ENCODE measurements at places on chromosomes 2 and 18.

GRCh38 chr2:149221898-149222297 lies 108.5 kb upstream of the LYPD6 start:
- no peak for DNase-seq

GRCh38 chr2:224286923-224287322 lies 115.0 kb downstream of the FAM124B start:
- no peak for DNase-seq

DNA sequence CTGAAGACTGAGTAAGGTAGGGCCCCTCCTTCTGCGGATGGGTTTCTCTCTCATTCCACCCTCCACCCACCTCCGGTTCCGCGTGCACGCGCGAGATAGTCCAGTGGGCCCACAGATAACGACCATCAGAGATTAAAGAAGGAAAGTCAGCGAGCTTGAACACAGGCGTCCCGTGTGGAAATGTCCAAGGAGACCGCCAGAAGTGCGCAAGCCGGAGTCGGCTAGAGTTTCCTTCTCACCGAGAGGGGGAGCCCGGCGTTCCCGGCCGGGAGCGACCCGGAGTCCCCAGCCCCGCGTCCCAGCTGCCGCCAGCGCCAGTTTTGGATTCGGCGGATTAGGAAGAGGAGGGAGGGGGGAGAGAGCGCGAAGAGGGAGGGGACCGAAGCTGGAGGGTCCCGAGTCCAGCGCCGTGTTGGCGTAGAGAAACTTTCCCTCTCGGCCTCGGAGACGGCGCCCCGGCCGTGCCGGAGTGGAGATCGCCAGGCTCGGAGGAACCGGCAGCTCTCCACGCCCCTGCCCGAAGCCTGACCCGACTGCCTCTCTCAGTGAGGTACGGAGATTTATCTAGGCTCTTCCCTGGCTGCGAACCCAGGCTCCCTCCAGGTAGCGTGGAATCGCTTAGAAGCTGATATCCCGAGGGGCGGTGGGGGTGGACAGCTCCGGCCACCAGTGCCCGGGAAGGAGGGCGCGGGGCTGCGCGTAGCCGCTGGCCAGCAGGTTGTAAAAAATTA lies at the start of gene GULP1:
TSS of gene GULP1 (plus strand) at position 258 of the 731 bp plus-strand sequence. CDS start 185,829 bp downstream, outside the sequence.
- peak; percentile 71 for DNase-seq

- no peak for DNase-seq
These were observed 4.4 kb downstream of the KLHL41 start for GRCh38 chr2:169513926-169514325.

- DNase-seq: peak; percentile 82
These were observed 164.3 kb downstream of the LTBP1 start for GRCh38 chr2:33111002-33111446.

- DNase-seq: no peak
These were observed 203.8 kb downstream of the TNS1 start for GRCh38 chr2:217798743-217799562.

GRCh38 chr2:46719487-46719886 lies 196.1 kb downstream of the MCFD2 start:
- DNase-seq: peak; percentile 86

GRCh38 chr2:45836316-45836715 lies 184.8 kb downstream of the PRKCE start:
- DNase-seq: no peak

GRCh38 chr2:29744976-29745375 lies 176.4 kb downstream of the ALK start:
- DNase-seq: no peak

GRCh38 chr2:226773291-226773690 lies 26.3 kb downstream of the IRS1 start:
- no peak for DNase-seq

DNA sequence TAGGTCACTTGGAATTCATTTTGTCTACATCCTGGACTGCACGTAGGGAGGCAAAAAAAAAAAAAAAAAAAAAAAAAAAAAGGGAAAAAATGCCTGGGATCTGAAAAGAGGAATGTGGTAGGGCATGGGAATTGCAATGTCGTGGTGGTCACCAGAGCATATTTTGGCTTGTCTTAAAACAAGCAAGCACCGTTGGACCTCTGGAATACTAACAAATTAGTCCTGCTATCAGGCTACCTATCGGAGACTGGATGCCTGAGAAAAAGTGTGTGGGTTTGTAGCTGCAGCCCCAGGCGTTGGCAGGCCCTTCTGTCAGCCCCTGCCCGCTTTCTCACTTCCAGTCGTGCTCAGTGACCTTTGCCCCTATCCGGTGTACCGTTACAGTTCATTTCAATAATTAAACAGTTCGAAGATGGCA lies 588.5 kb upstream of the ZEB2 start:
- no peak for DNase-seq

GRCh38 chr2:36027616-36028015 lies 328.0 kb upstream of the CRIM1 start:
- DNase-seq: no peak

DNA sequence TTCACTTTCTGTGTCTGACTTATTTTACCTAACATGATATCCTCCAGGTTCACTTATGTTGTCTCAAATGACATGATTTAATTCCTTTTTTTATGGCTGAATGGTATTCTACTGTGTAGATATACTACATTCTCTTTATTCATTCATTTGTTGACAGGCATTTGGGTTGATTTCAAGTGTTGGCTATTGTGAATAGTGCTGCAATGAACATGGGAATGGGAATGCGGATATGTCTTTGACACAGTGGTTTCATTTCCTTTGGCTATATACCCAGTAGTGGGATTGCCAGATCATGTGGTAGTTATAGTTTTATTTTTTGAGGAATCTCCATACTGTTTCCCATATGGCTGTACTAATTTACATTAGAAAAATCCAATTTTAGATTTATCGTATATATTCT lies 195.4 kb upstream of the KLHL14 start:
- peak; percentile 37 for DNase-seq

- DNase-seq: peak; percentile 47
These were observed 2.8 kb downstream of the IRS1 start for GRCh38 chr2:226796840-226797288.

DNA sequence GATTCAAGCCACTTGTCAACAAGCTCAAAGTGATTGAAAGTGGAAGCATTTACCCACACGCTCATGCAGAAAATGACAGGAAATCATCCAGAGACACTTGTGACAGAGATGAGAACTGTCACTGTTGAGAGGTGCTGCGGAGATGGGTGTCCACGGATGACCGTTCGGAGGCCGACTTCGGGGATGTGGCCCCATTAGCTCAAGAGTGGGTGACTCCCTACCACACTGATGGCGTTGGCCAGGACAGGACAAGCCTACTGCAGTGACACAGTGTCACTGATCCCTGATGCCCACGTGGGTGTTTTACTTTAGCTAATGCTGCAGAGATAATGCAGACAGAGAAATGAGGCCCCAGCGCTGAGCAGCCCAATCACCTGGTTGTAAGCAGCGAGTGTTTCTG lies 81.5 kb upstream of the YWHAQ start:
- no peak for DNase-seq

DNA sequence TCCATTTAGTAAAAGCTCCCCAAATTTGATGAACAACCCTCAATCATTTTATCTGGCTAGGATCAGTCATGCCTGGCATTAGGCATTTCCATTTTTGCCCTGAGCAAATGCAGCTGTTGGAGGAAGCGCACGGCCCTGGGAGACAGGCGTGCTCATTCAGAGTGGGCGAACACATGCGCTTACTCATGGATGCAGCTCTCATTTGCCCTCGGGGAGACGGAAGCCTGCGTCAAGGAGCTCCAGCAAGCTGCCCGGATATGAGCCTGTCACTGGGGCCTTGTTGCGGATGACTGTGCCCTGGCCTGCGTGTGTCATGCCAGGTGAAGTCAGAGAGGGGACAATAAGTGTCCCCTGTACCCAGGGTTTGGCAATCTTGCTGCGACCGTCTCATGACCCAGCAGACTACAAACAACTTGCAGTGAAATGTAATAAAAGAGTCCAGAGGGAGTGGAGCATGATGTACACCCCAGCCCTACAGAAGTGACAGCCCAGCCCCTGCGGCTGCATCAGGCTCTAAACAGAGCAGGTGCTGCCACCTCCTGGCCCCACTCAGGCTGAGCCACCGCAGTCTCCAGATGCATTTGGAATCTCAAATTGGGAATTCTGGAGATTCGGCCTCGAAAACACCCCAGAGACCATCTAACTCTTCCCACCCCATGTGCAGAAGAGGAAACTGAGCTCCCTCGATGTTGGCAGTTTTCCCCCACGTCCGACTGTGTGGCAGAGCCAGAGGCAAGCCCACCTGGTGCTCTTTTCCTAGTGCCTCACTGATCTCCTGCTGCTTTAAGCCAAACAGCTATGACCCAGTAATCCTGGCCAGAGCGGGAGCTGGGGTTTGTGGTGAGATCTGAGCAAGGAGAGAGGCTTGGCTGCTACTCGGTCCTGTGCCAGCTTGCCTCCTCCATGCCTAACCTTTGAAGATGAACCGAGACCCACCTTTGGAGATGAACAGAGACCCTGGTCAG lies 105.0 kb upstream of the ALK start:
- DNase-seq: peak; percentile 48

DNA sequence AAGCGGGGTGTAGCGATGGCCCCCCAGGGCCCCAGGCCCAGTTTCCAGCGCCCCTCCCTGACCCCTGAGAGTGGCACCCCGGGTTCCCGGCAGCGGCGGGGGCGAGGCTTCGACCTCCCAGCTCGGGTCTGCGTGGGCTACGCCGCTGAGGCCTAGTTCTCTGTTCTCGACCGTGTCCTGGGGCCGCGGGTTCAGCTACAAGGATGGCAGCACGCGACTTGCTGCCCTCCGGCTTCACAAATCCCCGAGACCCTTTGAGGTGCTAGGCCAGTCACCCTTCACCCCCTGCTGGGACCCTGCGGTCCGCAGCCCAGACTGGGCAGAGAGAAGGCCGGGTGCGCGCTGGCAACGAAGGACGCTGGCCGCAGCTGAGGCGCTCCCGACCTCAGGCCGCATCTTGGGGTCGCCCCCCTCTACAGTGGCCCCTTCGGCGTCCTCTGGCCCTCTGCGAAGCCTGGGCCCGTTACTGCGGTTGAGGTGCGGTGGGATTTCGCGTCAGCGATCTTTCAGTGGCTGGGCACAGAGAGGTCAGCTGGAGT lies 1.2 kb downstream of the OTX1 start:
- no peak for DNase-seq

DNA sequence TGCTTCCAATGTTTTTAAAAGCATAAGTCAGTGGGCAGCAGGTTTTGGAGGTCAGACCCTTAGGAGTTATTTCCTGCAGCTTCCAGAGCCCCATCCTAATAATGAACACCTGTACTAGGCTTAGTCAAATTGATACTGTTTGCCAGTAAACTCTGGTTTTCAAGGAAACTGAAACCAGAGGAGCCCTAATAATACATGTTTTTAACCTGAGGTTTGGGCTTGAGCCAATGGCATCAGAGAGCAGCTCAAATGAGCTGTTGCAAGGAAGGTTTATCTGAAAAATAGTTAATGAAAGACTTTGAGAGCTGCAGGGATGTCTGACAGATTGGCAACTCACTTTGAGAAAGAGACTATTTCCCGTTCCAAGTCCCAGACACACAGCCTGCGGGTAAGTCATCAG lies 54.6 kb downstream of the DCC start:
- DNase-seq: no peak

DNA sequence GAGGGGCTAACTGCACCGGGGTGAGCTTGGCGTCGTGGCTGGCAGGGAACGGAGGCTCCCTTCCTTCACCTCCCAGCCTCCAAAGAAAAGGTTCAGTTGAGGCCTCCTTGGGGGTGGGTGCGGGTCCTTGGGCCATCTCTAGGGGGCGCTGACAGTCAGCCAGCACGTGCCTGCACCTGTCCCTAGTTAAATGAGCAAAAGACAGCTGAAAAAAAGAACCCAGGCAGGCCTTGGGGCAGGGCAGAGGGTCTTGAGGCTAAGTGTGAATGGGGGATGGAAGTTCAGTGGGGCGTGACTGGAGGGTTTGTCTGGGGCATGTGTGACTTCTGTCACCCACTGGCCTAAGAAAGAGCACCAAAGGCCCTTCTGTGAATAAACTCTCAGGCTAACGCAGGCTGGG lies 56.4 kb downstream of the ZFP36L2 start:
- no peak for DNase-seq

DNA sequence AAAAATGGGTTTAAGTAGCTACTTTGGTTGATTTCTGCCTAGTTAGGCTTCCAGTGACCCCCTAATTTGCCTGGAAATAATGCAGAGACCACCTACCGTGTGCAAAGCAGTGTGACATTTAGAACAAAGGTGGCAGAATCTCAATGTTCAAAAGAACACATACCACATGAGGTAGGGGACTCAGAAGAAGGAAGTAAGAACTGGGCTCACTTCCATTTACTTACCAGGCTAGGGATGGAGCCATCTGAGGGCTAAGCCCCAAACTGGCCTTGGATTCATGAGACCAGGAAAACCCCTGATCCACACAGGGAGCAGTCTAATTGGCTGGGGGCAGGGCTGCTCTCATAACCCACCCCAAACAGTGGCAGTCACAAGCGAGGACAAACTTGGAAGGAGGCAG lies 190.7 kb downstream of the NCKAP5 start:
- no peak for DNase-seq

GRCh38 chr2:120930864-120931263 lies 195.2 kb downstream of the GLI2 start:
- peak; percentile 55 for DNase-seq

- DNase-seq: no peak
These were observed 3.6 kb upstream of the PROM2 start for GRCh38 chr2:95270541-95271081.

GRCh38 chr18:50105027-50105426 lies 89.9 kb downstream of the MYO5B start:
- DNase-seq: no peak

- DNase-seq: no peak
These were observed 871 bp upstream of the ALS2 start for GRCh38 chr2:201781557-201782051.

GRCh38 chr2:45978302-45978859 lies 318.8 kb upstream of the EPAS1 start:
- no peak for DNase-seq

GRCh38 chr2:107349329-107349728 lies 463.4 kb upstream of the ST6GAL2 start:
- no peak for DNase-seq

- DNase-seq: no peak
These were observed 54.8 kb downstream of the TEX51 start for GRCh38 chr2:126953483-126953882.

All from fibroblast of skin of abdomen (primary cell).